ENCODE measurements at places on chromosomes 11 and 22.

GRCh38 chr11:42407341-42407740 is 904.5 kb upstream of the API5 start:
- DNase-seq: no peak

- no peak for DNase-seq
Measured at GRCh38 chr22:30546616-30547015, at the start of gene SEC14L6. SEC14L6 (minus strand) TSS chr22:30546741; CDS start chr22:30546682, 59 bp downstream.

DNA sequence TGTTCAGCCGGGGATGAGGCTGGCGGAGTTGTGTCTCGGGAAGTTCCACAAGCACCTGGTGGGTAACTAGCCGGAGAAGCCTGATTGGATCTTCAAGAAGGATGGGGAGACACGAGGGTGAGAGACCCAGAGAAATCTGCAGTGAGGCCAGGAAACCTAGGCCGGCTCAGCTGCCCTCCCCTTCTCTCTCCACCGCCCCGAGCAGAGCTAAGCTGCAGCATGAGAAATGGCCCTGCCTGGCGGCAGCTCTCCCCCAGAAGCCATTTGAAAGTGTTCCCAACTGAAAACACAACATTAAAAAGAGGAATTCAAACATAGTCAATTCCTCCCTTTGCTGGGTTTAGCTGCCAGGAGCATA is 77.8 kb upstream of the SHISAL1 start:
- DNase-seq: peak; percentile 41

DNA sequence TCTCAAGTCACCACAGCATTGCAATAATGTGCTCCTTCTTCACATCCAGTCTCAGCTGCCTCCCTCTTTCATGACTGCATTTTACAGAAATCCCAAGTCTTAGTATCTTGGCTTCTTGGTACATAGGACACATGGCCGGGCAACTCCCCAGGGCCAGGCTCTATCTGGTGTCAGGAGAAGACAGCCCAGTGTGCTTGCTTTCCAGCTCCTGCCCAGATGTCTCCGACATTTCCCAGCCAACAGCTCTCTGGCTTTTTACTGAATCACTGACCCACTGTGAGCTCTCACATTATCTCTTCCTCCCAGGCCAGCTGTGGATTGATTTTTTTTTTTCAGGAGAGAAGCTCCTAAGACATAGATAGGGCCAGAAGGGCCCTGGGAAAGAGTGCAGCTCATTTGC is 346.0 kb upstream of the C11orf87 start:
- DNase-seq: no peak

DNA sequence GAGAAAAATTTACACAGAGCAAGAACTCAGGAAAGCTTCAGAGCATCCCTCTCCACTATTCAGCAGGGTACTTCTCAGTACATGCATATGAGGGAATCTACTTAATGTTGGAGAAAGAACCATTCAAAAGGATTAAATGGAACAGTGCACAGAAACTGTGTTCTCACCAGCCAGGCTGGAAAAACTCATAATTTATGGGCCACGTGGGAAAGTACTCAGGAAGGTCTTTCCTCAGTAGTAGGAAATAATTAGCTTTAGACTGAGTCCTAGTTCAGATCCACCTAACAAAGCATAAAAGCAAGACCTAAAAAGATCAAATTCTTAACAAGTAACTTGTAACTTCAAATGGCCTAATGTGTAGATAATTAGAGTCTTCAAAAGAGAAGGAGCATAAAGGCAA is 134.0 kb downstream of the FAM76B start:
- no peak for DNase-seq

DNA sequence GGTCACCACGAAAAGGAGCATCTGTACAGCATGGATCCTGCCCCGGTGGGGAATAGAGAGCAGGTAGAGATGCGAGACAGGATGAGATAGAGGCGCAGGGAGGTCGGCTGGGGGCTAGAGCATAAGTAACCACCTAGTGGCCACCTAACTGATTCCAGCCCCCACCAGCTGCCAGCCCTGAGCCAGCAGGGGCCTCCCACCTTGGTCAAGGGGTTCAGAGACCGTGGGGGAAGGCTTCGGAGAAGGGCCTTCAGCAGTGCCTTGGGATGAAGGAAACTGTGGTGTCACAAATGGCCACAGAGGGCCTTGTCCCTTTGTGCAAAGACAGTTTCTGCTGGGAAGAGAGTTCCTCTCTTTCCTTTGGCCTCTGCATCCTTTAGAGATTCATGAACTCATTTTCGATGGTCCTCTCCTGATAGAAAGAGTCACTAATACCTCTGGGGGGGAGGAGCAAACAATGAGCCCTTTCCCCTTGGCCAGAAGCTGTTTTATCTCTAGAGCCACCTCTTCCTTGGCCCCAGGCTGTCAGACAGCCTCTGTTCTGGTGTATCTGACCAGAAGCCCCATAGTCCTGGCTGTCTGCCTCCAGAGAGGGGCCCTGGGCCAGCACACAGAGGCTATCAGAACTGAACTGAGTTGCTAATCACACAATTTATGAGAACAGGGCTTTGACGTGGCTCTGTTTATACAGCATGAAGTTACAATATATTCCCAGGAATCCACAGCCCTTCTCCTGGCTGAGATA is 146.0 kb downstream of the PARVA start:
- DNase-seq: no peak

DNA sequence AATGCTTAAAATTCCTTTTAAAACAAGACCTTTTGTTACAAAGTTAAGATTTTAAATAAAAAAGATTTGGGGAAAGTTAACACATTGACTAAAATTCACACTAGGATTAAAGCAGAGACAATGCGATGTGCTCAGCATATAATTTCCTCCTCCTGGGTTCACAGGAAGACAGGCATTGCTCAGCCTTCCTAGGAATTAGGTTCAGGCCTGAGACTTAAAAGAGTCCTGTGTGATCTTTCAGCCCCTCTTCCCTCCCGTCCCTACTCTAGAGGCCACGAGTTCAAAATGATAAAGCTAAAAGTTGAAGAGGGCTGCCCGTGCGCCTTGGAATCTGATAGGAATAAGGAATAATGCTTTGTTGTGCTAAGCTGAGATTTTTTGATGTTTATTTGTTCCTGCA is 218.6 kb downstream of the KIRREL3 start:
- no peak for DNase-seq

GRCh38 chr11:47573321-47573720 is 5.4 kb downstream of the KBTBD4 start:
- DNase-seq: no peak

DNA sequence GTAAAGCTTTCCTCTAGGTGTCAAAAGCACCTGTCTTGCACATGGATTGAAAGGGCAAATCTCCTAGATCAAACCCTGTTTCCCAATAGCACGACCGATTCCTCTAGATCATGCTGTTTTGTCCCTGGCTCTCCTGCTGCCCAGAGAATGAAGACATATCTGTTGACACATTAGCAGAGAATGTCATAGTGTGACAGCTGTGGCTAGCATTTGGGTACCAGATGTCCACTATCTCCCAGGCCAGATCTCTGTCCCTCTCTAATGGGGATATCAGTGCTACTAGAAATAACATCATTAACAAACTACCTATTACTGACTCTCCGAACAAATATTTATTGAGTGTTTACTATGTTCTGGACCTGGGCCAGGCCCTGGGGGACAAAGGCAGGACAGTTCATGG is 72.4 kb upstream of the ISX start:
- DNase-seq: no peak

DNA sequence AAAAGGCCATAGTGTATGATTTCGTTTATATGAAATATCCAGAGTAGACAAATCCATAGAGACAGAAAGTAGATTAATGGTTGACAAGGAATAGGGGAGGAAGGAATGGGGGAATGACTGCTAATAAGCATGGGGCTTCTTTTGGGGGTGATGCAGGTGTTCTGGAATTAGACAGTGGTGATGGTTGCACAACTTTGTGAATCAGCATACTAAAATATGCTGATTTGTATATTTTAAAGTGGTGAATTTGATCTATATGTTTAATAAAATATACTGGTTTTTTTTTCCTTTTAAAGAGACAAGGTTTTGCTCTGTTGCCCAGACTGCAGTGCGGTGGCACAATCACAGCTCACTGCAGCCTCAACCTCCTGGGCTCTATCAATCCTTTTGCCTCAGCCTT is 6.5 kb upstream of the HORMAD2 start:
- no peak for DNase-seq

- DNase-seq: no peak
Measured at GRCh38 chr11:130859886-130860285, 56.4 kb downstream of the SNX19 start.

DNA sequence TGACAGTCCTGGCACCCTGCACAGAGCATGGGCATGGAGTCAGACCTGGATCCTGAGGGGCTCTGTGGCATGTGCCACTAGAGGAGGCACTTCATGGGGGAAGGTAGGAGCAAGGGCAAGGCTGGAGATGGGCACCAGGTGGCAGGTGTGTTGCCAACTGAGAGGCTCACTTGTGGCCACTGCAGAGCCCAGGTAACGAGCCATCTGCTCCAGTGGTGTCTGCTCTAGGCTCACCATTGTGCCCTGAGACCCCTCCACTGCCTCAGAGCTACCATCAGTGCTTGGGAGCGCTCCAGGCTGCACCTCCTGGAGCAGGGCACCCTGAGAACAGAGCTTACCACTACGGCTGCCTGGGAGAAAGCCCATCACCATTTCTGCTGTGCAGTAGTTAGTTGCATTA is 1.3 kb upstream of the ZDHHC8 start:
- DNase-seq: no peak

DNA sequence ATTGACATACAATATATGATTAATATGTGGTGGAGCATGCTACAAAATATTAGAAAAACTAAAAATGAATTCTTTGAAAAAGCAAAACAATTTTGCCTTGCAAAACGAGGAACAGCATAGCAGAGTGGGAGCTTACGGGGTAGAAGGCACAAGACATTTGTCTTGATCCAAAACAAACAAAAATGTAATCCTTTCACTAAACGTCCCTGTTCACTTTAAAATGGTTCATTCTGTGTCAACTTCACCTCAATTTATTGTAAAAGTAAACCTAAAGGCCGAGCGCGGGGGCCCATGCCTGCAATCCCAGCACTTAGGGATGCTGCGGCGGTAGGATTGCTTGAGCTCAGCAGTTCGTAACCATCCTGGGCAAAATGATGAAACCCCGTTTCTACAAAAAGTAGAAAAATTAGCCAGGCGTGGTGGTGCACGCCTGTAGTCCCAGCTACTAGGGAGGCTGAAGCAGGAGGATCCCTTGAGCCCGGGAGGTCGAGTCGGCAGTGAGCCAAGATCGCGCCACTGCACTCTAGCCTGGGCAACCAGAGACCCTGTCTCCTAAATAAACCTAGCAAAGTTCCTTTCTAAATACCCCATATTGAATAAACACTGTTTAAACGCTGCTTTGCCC is 2.0 kb downstream of the PRDM10 start:
- no peak for DNase-seq

- no peak for DNase-seq
Measured at GRCh38 chr11:16791191-16791961, 52.9 kb downstream of the C11orf58 start.

DNA sequence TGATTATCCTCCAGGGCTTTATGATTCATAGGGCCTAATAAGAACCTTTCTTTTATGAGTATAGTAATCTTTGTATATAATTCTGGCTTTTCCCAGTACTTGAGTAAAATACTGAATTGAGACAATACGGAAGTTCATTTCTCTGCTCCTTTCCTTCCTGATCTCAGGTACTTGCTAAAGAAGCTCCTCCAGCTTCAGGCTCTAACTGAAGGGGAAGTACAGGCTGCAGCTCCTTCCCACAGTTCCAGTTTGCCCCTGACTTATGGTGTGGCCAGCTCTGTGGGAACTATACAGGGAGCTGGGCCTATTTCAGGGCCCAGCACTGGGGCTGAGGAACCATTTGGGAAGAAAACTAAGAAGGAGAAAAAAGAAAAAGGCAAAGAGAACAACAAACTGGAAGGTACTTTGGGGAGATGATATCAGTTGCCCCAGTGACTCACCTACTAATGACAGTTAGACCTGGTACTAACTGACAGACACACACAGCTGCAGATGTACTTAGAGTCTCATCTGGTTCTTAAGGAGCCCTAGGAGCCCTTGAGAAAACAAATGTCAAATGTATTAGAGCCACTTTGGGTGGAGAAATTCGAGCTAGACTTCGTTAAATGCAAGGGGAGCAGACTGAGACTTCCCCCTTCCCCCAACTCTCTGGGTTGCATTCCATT is 3.0 kb downstream of the TBRG1 start:
- no peak for DNase-seq

Data from mesenteric fat pad (tissue), 1 donor.